Stimulated activated CD4-positive, alpha-beta T cell treated with anti-CD3 and anti-CD28 coated beads, Interleukin-15, amount 100 ng/mL, for 1 hour (primary cell): ENCODE measurements at places on chromosomes 2 and 18.

- DNase-seq = no peak
Measured at GRCh38 chr2:82239176-82239575, 1934.6 kb upstream of the LRRTM1 start.

DNA sequence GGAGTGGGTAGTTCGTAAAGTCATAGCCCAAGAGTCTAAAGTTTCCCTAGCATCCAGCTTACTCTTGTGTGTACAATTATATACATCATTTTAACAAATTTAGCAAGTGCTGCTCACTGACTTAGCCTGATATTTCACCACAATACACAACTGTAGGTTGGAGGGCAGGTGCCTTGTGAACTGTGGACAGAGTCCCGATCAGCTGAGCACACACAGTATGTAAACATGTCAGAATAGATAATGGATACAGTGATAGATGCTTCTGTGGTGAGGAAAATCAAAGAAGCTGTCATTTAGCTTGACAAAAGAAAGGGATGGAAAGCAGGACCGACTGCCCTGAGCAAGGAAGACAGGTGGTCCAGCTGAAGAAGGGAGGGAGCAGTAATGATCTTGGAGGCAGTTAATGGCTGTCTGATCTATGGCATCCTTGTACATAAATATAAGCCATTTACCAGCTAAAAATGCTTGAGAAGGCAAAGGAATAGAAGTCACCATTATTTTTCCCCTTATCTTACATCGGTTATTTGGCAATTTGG is 372.8 kb upstream of the UBE2E3 start:
- no peak for DNase-seq

- DNase-seq = no peak
Measured at GRCh38 chr2:234189786-234190300, 139.3 kb downstream of the SPP2 start.

DNA sequence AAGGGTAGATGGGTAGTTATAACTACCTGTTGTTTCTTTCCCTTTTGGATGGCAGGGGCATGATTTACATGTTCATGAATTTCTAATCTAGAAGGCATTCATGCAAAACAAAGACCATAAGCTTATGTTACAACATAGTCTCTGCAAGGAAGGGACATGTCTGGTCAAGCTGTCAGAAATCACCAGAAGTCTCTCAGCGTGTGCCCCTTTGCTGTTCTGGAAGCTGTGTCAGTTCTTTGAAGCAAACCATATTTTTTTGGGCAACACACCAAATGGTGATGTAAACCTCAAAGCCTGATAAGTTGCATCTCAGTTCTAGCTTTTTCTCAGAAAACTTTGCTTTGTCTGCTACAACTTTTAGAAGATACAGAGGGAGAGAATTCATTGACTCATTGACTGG is 173.5 kb upstream of the CTAGE1 start:
- DNase-seq = no peak

DNA sequence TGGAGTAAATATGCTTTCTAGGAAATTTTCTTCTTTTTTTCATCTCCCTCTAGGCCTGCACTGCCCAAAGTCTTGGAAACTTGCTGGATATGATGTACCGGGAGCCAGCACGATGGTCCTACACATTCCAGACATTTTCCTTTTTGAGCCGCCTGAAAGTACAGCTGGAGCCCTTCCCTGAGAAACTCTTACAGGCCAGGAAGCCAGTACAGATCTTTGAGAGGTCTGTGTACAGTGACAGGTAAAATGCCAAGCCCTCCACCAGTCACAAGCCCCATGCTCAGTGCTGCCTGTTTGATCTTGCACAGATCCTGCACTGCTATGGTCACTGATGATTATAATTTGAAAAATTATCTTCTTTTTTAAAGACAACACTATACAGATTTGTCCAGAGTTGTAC is 20.0 kb downstream of the DGUOK start:
- DNase-seq = no peak

- no peak for DNase-seq
Measured at GRCh38 chr2:236319036-236319435, 54.8 kb upstream of the ASB18 start.

DNA sequence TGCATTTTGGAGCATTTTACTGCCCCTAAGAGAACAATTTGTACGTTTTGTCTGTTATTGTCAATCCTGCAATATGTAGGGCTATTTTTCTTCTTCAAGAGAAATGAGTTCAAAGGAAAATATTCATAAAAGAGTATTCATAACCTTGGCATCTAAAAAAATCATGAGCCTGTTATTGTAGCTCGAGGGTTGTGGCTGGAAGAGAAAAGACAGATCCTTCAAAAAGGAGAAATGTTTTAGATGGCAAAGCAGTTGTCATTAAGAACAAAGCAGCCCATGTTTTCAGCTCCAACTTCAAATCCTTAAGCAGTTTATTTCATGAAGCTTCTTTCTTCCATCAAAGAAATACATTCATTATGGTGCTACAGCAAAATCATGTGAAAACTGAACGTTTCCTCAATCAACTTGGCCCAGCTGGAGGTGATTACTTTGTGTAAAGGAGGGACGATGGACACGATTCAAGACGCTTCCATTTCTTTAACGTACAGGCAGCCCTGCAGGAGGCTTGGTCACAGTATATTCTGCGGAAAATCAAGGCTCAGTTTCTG is 31.4 kb downstream of the QPCT start:
- no peak for DNase-seq
